ENCODE measurements at places on chromosomes 7 and 10. TPM values are rescaled to one million over a fixed set of nuclear protein-coding genes. Genes with fewer than 3 reads are reported as not detected.

The HTR5A gene
- not detected for total RNA-seq

- no peak for DNase-seq
These were observed 1.8 kb upstream of the HOXA11 start for GRCh38 chr7:27186668-27187474.

DNA sequence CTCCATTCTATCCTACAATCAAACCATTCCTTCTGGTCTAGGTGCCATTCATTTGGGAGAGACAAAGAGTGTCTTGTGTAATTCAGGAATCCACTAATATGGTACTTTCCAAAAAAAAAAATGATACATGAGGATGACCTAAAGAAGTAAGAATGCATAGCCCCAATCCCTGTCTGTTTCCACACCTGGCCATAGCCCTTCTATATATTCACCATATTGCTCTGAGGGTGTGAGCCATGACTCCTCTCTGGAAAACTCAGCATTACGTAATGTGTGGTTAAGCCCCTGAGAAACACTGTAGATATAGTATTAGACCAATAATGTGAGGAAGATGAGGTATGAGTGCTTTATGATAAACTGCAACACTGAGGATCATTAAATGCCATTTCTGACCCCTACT lies 592.7 kb downstream of the INHBA start:
- no peak for DNase-seq

- DNase-seq: no peak
These were observed 7.8 kb downstream of the ATG9B start for GRCh38 chr7:151016505-151016904.

GRCh38 chr7:102916881-102917280 lies 4.1 kb downstream of the LRRC17 start:
- no peak for DNase-seq
